ENCODE measurements at places on chromosomes 16 and 17.

DNA sequence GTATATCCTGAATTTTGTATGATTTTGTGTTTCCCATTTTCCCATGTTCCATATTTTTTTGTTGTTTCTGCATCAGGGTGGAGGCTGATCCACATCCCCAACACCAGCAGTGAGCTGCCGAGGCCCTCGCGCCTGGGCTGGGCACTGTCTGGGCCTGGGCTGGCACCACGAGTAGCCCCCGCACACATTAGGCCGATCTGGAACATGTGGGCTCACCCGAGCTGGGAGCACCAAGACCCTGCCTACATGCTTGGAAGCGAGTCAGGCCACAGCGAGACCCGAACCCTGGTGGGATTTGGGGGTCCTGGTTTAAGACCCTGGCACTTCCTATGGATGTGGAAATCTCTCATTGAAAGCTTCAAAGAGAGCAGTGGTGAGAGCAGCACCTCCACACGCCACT is 8.5 kb downstream of the KCTD5 start:
- DNase-seq: no peak

- DNase-seq: no peak
Measured at GRCh38 chr16:8474587-8474986, 115.7 kb downstream of the TMEM114 start.

- no peak for DNase-seq
Measured at GRCh38 chr16:78838276-78838675, 738.8 kb downstream of the WWOX start.

DNA sequence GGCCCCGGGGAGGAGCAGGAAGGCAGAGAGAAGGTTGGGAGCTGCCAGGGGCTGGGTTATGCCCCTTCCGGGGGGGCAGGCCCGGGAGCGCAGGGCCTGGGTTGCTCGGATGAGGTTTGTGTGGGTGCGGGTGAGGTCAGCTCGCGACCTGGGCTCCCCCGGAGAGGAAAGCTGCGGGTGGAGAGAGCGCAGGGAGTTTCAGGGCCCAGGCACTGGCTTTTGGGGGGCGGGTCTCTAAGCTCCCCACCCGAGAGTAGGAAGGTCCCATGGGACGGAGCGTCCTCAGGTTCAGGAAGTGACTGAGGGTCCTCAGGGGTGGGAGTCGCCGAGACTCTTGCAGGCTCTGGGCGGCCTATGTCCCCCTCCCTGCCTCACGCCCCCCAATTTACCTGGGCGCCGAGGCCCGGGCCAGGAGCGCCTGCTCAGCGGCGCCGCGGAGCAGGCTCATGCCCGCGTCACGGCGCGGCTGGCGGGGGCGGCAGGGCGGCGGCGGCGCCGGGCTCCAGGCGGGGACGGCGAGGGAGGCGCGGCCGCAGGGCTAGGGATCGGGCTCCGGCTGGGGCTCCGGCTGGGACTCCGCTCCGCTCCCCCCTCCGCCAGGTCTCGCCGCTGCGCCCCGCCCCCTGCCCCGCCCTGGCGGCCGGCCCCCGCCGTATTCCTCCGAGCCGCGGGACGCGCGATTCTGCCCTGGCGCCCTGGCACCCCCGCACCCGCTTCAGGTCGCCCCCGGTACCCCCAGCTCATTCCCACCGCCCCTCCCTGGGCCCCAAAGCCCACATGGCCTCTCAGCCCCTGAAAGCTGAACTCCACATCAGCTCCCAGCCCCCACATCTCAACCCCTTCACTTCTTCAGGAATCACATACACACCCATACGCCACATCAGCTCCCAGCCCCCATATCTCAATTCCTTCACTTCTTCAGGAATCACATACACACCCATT is at the start of gene DOK4:
Gene DOK4 (minus strand): TSS at position 578 of the 942 bp plus-strand sequence. CDS start 6,986 bp downstream, outside the sequence.
- peak; percentile 72 for DNase-seq

GRCh38 chr16:12411516-12411915 is 392.2 kb downstream of the CPPED1 start:
- DNase-seq: no peak

DNA sequence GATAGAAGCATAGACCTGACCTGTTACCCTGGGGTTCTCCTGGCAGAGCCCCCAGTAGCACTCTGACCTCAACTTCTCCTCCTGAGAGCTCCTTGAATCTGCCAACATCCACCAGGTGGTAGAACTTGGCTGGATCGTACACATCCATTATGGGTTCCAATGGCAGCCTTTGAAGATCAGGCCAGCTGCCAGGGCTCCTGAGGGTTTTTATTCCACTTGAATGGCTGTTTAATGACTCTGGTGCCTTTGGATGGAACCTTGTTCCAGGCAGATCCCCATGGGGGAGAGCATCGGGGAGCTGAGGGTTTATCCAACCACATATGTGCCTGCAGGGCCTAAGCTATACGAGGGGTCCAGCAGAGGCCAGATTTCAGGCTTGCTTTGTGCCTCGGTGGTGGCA is 47.1 kb upstream of the CLEC19A start:
- no peak for DNase-seq

- no peak for DNase-seq
Measured at GRCh38 chr17:77600346-77600745, 358.2 kb upstream of the TNRC6C start.

DNA sequence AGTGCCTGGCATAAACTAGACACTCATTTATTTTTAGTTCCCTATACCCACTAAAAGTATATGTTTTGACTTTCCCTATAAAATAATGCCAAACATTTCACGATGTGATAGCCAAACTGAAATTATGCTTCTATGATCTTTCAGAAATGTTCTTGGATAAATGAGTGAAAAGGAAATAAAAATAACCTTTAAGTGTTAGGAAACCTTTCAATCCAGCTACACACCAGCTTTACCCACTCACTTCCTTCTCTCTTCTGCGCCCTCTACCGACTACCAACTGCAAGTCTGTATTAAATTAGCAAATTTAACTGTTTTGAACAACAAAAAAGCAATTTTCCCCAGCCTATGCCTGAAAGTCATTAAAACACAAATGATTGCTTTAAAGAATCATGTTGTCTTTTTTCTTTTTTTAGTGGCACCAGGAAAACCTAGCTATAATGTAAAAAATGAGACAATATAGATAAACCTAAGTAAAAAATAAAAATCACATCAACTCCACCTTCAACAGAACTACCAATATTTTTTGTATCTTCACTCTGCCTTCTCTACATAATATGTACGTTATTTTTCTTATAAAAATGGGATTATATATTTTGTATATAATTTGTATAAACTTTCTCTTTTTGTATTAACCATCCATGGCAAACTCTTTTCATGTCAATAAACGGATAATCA is 13.2 kb upstream of the TMEM100 start:
- peak; percentile 34 for DNase-seq

- no peak for DNase-seq
Measured at GRCh38 chr16:27698266-27698665, 148.3 kb downstream of the KATNIP start.

DNA sequence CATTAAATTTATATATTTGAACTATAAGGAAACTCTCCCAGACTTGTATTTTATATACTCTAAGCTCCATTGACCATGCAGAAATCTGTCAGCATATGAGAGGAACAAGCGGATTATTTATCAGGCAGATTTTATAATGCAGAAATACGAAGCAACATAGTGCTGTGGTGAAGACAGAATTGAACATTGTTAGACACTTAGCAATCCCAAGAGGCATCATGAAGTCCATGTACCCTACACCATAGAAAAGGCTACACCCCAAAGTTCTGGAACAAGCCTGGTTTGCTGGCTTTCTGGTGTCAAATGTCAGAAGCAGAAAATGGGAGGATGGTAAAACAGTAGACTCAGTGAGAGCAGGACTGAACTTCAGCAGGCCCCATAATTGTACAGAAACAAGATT is 241.1 kb downstream of the PRKCA start:
- DNase-seq: no peak

DNA sequence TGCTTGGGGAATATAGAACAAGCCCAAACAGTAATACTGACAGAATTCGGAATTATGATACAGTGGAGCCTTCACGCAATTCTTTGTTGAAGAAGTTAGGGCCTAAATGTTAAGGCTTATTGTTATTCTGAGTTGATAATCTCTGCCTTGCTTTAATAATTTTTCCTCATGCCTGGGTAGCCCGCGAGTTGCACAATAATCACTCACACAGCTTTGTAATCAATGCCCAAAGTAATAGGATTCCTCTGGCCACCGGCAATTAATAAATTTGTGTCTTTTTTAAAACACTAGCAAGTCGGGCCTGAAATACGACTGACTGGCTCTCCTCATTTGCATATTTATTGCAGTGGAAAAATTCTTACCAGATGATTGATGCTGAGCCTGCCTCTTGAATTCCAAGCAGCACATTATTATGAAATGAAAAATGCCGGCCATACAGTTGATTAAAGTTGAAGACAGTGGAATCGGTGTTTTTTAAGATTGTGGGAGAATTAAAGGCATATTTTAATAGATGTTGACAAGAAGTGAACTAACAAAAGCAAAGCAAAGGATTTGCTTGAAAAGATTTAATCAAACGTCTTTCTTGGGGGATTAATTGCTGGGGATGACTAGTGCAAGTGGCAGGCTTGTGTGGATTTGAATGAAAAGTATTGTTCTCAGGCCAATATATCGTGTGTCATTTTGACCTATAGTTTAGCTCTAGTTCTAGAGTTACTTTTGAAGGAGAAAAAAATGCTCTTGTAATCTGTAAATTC is 30.2 kb downstream of the AATF start:
- no peak for DNase-seq

DNA sequence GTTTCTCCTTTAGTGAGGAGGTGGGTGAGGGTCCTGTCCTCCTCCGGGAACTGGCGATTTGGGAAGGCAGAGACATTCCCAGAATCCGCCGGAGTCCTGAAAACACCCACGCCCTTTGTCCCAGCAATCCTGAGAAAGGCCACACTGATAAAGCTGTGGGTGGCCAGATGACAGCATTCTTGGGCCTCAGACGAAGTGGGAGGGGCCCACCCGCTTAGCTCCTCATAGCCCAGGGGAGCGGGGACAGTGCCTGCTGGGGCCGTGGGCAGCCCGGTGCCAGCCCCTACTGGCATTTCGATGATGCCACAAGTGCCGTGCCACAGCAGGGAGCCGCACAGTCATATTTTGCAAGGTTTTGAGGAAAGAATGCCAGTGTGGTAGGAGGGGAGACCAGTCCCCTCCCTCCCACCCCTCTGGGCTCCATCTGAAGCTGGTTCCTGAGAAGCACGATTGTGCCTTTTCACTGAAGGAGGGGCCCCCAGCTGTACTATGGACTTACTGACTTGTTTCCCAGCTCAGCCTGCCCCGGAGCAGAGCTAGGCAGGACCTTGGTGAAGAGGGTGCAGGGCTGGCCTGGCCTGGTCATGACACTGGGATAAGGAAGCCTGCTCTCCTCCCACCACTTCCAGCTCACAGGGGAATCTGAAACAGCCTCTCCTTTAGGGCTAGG is 20.9 kb upstream of the MPRIP start:
- peak; percentile 89 for DNase-seq

GRCh38 chr16:12708266-12708665 is 95.4 kb downstream of the CPPED1 start:
- DNase-seq: no peak

GRCh38 chr17:35192708-35193107 is 1.5 kb downstream of the SLC35G3 start:
- no peak for DNase-seq

DNA sequence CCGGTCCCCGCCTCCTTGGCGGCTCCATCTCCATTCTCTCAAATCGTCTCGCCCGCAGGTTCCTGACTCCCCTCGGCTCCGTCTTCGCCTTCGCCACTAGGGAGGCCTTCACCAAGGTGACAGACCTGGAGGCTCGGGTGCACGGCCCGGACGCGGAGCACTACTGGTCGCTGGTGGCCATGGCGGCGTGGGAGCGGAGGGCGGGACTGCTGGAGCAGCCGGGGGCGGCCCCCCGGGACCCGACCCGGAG is 862 bp downstream of the GLTPD2 start:
- no peak for DNase-seq

DNA sequence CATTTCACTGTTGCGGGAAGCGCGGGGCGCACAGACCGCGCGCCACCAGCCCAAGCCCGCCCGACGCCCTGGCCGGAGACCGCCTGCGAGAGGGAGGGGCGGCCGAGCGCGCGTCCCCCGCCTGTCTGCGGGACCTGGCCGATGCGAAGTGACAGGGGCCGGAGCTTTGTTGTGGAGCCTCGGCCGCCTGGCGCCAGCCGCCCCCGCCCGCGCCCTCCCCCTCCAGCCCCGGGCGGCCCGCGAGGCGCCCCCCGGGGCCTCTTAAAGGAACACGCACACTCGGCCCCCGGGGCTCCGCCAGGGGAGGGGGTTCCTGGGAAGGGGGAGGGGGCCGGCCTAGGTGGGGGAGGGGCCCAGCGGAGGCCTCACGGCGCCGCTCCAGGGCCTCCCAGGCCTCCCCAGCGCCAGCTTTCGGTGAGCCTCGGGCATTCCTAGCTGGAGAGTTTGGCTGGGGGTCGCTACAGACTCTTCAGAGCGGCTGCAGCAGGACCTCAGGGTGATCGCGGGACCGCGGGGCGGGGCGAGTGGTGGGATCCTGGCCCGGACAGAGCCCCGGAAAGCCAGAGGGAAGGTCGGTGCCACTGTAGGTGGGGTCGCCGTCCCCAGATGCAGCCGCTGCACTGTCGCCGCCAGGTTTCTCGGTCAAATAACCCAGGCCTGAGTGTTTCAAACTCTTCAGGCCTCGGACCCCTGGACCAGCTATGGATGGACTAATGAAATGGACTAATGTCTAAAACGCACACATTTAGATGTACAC is 2.4 kb upstream of the TBX2 start:
- peak; percentile 6 for DNase-seq

DNA sequence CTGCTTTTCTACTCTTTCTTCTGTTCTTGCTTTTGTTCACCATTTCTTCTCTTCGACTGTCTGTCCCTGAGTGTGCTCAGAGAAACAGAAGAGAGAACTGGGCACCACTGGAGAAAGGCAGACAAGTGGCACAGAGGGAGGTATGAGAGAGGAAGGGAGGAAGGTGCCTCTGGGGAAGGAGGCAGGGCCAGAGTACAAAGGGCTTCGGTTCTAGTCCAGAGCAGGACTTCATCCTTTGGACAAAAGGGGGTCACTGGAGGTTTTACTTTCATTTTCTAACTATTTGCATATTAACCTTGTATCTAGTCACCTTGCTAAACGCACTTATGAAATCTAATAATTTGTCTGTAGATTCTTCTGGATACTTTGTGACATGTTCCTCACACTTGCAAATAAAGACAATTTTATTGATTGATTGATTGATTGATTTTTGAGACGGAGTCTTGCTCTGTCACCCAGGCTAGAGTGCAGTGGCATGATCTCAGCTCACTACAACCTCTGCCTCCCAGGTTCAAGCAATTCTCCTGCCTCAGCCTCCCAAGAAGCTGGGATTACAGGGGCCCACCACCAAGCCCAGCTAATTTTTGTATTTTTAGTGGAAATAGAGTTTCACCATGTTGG is 13.5 kb downstream of the ITGB4 start:
- no peak for DNase-seq
